ENCODE measurements at places on chromosomes 3 and 15.

- no peak for DNase-seq
Measured at GRCh38 chr15:90701880-90702630, 15.1 kb upstream of the BLM start.

DNA sequence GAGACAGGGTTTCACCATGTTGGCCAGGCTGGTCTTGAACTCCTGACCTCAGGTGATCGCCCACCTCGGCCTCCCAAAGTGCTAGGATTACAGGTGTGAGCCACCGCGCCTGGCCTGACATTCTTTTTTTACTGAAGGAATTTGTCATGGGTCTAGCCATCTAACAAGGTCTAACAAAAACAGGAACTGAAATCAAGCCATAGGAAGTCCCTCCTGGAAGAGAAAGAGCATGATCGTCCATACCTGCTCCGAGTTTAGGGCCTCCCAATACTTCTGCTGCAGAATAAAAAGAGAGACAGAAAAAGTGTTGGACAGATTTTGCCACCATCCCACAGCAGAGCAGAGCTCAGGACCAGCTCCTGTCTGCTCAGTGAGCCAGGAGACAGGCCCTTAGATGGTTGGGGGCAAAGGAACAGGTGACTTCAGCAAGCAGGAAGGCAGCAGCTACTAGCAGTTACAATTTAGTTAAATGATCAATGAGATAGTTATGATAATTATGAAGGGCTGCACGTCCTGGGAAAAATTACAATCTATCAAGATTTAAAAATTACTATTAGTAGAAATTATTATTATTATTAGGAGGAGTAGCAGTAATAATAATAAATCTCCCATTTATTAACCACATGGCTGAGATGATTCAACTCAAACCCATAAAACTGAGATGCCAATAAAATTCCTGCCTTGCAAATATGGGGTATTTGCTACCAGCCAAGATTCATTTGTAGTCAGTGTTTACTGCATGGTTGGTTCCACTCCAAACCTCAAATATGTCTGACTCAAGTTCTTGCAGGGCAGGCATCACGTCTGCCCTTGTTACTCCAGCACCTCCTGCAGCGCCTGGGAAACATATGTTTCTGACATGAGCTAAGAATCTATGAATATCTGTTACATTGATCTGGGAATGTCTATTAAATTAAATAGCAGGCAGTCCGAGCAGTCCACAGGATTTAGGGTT is 40.1 kb downstream of the TMEM44 start:
- no peak for DNase-seq

DNA sequence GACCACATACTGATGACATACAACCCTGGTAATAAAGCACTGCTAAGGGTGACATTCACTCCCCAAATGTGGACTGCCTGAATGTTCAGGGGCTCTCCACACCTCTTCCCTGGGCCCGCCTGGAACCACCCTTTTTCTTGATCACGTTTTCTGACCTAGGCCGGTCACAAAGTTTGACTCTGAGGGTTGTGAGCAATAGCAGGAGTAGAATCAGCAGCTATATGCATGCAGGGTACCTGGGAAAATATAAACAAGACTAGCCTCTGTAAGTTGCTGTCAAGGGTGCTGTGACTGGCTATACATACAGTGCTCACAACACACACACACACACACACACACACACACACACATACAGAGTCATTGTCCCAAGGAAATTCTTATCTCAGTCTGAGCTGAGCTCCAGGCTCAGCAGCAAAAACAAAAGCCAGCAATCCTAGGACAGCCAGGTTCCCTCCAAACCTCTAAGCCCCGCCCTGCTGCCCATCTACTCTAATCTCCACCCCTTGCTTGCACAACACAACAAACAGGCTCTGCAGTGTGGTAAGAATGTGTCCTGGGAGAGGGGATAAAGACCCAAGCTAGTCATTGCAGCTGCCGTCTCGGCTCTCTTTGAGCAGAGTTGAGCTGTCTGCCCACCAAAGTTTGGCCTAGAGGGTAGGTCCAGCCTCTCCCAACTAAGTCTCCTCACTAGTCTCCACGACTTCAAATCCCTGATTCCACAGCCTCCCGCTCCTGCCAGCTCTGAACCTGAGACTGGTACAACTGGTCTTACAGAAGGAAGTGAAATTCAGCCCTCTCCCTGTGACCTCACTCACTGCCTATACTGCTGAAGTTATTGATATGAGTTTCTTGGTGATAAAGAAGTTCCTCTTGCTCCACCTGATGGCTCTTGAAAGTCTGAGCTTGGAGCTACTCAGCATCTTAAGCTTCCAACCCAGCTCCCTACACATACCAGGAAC is 2.2 kb downstream of the BMF start:
- DNase-seq: no peak

DNA sequence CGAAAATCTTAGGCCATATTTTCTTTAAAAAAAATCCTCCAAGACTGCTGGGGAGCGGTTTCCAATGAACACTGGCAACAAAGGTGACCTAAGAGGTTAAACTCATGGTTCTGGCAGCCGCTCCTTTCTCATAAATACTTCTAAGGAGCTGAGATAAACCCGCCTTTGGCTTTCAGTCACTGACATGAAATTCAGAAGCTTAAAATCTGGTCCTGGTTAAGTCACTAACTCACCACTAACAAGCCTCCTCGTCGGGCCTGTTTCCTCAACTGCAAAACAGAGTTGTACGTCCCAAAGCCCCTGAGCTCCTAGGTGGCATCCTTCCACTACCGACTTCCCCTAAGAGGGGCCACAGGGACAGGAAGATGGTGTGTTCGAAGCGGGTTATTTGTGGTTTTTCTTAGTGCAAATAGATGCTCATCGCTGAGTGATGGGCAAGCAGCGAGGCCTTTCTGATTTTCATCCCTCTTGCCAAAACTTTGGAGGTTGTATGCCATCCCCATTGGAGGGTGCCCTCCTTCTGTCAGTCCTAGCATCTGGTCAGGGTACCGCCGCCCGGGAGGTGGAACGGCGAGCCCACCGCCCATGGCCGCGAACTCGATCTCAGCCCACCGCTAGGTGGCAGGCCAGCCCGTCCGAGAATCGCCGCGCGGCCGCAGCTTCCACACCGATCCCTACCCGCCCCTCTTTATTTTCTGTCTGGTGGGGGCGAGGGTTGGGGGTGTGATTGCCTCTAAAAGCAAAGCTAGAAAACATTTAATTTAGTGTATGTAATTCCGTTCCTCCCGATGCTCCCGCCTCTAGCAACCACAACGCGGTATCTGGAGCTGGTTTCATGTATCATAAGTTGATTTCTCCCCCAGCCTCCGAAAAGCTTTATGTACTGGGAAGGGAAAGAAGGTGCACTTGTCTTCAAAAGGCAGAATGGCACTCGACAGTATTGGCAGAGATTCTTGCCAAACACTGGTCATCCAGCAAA is 4.6 kb downstream of the BCL6 start:
- no peak for DNase-seq

DNA sequence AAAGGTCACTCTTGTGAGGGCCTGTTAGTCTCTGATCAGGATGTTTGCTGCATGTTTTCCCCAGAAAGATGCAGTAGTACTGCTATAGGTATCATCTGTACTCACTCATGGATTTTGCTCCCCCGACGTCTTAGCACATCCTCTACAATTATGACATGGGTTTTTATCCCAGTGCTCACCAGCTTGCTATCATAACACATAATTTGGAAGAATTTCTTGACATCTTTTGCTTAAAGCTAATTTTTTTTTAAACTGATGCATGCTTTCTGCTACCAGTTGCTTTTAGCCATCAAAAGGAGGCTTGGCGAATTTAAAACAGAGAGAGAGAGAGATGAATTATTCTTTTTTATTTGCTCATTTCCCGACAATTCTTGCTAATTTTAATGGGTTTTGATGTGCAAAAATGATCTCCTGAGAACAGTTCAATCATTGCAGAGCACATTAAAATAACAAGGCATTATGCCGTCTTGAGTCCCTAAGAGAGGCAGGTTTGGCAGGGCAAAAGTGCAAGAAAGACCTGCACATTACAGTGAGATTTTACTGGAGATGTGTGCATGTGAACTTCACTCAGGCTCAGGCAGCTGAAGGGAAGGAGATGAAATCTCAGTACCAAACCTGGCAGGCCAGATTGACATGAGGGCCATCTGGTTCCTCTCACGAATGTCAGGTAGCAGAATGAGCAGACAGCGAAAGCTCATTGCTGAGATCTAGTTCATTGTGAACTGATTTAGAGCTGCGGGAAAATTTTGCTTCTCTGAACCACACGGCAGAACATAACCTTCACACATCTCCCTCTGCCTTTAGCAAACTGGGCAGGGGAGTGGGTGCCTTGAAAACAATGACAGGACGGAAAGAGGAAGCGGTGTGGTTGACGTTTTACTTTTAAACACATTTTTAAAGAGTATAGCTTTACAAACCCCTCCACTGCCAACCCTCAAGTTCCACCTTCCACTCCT is 25.9 kb upstream of the GOLGA8B start:
- DNase-seq: no peak

GRCh38 chr3:35183927-35184675 is 455.2 kb upstream of the ARPP21 start:
- DNase-seq: no peak

DNA sequence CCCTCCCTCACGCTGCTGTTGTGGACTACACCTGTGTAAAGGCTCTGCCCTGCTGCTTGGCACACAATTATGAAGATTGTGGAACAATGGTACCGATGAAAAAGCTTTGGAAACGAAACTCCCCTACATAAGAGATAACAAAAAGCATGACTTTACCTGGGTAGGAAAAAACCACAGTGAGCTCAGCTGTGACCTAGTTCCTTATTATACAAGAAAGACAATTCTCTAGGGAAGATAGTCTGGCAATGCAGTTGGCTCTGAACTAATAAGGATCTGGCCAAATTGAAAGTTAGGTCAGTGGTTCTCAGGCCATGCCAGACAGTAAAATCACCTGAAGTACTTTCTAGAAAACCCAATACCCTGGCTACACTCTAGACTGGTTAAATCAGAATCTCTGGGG is 16.1 kb downstream of the CLEC3B start:
- DNase-seq: no peak

- no peak for DNase-seq
Measured at GRCh38 chr15:45442507-45443135, 64.3 kb upstream of the GATM start.

DNA sequence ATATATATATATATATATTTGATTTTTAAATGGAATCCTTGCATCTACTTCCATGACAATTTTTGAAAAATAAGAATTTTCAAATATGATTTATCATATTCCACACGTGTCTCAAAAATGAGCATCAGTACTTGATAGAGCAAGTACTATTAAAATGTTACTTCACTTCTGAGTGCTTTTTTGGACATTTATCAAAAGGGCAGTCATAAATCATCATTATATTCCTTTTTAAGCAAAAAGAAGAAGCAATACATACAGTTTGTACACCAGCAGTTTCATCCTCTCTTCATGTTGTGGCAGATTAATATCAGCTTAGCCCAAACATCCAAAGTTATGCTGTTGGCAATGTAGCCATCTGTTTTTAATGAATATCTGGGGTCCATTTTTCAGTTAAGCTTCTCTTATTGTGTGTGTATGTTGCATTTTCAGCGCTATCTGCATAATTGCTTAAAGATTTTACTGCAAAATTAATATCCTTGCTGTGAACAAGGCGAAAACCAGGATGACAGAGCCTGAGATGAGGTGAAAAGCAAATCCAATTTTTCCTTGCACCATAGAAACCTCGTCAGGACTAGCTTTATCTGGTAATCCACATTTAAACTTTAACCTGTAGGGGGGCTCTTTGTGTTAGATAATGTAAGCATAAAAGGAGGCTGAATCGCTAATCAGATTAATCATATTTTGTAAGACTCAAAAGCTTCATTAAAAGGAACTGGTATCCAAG is 604.9 kb upstream of the AGTR1 start:
- DNase-seq: no peak

GRCh38 chr15:57920911-57921310 is 144.6 kb downstream of the ALDH1A2 start:
- no peak for DNase-seq

DNA sequence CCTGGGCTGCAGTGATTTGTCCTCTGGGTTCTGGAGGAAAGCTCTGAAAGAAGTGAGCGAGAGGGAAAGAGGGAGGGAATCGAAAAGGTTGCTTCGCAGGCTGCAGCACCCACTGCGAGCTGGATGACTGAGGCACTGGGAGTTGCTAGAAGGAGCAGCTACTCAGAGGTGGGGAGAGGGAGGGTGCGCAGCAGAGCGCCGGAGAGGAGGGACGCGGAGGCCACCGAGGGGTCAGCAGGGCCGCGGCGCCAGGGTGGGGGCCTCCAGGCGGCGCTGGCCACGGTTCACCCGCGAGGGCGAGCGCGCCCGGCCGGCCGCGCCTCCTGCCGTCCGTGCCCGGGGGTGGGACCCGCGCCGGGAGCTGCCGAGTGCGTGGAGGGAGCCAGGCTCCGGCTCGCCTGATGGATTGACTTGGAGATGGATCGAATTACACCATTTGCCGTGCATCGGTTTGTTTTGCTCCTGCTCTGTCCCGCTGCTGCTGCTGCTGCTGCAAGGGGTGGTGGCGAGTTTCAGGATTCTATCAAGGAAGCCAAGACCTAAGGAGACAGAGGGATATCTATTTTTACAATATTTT is at the start of gene SEMA6D:
TSS of gene SEMA6D (plus strand) at position 470 of the 577 bp plus-strand sequence. CDS start 42,294 bp downstream, outside the sequence.
- peak; percentile 58 for DNase-seq

DNA sequence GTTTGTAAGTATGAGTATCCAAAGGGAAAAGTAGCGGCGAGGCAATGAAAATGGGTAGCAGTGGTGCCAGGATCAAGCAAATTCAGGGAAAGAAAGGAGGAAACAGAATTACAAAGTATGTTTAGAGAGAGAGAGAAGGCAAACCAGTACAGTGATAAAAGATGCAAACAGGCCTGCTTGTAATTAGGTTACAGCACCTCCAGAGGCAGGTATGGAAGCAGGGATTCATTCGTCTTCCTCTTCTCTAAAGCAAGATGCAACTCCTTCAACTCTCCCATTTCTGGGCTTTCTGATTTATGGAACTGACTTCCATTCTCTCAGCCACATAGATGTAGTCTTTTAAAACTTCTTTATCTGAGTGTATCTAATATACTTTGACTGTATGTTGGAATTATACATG is 68.0 kb downstream of the CRYBG3 start:
- DNase-seq: no peak

DNA sequence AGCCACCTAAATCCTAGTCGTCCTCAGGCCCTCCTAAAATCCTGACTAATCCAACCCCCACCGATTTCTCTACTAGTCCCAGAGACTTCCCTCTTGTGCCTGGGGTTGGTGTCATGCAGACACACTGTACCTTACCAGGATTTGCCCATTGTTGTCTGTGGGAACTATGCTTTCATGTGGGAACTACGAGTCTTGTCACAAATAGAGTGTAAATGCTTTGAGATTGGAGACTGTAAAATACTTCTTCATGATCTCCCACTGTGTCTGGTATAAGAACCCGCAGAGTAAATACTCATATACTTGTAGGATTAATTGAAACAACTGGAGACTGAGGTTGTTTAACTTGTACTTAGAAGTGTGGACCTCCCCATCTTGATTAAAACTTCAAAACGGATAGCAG is 11.2 kb downstream of the B3GNT5 start:
- DNase-seq: no peak

DNA sequence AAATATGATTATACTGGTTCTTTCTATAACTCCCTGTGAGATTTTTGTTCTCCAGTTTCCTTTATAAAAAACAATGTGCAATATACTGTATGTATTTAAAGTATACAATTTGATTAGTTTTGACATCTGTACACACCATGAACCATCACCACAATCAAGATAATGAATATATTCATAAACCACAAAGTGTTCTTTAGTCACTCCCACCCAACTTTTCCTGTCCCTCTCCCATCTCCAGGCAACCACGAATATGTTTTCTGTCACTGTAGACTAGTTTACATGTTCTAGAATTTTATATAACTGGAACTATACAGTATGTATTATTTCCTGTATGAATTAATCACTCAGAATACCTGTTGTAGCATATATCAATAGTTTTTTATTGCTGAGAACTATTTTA is 177.0 kb upstream of the MBNL1 start:
- DNase-seq: no peak
